ENCODE measurements at places on chromosomes 13 and 19.

GRCh38 chr13:39362652-39363381 is 240.2 kb downstream of the LHFPL6 start:
- DNase-seq: no peak

DNA sequence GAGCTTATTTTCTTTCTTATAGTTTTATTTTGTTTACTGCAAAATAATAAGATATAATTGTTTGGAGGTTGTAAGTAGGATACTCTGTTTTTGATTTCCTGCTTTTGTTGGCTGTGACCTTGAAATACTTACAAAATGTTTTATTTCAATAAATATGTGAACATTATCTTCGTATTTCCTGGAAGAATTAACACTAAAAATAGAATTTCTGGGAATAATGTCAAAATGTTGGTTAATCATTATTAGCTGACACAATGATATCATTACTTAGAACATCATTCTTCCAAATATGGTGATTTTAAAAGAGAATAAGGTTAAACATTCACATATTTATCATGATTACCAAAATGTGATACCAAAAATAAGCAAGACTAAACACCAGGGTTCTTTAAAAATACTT is 1148.6 kb upstream of the PRR20A start:
- DNase-seq: no peak

GRCh38 chr19:39969266-39969665 is 1.7 kb upstream of the PSMC4 start:
- no peak for DNase-seq

- no peak for DNase-seq
Measured at GRCh38 chr13:29439601-29440388, 155.7 kb downstream of the SLC7A1 start.

- DNase-seq: no peak
Measured at GRCh38 chr13:82729401-82729800, 1152.9 kb downstream of the SLITRK1 start.

DNA sequence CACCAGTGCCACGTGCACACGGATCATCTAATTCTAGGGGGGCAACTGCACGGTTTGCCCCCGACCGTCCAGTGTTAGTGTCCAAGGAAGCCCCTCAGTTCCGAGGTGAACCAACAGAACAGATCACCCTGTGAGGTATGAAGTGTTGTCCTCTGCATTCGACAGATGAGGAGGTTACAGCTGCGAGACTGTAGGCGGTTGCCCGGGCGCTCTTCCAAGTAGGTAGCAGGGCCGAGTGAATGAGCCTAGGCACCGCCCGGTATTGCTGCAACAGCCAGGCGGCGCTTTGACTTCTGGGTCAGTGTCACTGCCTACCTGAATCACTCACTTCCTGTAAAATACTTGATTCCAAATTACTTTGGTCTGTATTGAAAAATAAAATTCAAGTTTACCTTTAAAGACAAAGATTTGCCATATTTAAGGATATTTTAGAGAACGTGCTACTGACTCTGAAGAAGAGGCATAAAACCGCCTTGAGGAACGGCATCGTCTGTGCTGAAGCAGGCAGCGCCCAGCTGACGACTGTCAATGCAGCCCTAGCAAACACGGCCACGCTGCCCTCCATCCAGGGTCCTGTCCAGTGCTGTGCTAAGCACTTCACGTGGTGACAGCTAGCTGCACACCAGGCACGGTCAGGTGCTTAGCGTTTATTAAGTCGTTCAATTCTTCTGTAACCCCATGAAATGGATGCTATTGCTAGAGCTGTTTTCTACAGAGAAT is 19.3 kb upstream of the RASA3 start:
- DNase-seq: no peak

DNA sequence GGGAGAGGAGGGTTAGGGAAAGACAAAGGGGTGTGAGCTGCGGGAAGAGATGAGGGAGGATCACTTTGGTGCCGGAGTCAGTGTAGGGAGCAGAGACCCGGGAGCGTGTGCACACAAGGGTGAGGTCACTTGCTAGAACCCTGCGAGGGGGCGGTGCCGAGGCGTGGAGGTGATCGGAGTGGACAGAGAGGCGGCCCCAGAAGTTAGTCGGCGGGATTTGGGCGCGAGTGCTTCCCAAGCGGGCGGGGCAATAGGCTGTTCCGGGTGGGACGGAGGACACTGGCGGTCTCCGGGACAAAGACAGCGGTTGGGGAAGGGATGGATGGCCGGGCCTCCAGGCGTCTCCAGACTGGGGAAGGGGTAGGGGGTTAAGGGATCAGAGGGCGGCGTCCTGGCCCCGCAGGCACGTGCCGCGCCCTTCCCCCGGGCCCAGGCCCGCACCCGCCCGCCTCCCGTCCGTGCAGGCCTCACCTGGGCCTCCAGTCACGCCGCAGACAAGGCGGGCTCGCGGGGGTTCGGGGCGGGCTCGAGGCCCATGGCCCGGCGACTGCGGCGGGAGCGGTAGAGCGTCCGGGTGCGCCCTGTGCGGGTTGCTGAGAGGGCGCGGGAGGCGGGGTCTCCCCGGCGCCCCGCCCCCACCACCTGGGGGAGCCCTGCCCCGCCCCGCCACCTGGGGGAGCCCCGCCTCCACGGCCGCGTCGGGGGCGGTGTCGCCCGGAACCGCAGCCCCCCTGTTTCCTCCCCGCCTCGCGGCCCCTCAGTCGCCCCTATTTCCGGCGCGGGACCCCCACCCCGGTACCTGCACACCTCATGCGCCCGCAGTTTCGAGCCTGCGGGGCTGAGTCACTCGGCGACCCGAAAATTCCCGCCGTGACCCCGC is at the start of gene LPAR2:
Gene LPAR2 (minus strand): TSS at position 600 of the 880 bp plus-strand sequence. CDS start 945 bp downstream, outside the sequence.
- no peak for DNase-seq

- DNase-seq: no peak
Measured at GRCh38 chr19:508204-509150, 1.2 kb downstream of the TPGS1 start.

DNA sequence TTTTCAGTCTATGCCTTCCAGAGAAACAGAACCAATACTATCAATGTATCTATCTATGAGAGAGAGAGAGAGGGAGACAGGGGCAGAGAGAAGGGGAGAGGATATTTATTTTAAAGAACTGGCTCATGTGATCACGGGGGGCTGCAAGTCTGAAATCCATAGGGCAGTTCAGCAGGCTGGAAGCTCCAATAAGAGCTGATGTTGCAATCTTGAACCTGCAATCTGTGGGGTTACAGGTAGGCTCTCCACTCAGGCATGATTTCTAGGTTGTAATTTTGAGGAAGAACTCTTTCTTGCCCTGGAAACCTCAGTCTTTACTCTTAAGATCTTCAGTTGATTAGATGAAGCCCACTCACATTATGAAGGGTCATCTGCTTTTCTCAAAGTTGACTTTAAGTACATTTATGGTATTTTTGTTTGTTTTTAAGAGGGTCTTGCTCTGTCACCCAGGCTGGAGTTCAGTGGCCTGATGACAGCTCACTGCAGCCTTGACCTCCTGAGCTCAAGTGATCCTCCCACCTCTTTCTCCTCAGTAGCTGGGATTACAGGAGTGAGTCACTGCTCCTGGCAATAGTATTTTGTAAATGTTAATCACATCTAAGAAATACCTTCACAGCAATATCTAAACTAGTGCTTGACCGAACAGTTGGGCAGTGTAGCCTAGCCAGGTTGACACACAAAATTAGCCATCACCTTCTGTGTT is 376.4 kb downstream of the FGF9 start:
- no peak for DNase-seq

DNA sequence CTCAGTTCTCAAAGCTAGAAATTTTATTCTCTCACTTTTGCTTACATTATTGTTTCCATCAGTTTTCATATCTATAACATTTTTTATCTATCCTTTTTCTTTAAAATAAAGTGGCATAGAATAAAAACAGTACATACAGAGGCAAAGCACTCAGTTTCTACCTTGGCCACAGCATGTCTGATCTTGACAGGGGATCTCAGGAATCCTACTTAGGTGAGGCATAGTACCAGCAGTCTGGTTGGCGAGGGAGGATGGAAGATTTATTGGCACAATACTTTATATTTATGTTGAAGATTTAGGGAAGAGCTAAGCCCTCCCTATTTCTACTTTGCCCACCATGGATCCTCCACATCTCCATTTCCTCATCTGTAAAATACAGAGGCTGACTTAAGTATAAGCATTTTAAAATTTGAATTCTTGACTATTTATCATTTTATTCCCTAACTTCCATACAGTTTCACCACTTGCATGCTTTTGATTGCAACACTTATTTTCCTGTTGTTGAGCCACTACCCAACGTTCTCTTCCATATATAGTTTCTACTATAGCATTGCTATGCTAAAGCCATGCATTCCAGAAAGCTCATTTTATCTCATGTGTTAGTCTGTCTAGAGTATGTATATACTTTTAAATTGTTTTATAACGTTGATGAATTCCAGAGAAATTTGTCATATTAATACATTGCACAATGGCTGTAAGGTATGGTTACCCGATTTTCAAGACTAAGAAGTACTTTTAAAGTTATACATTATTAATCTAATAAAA is 506.7 kb downstream of the KCTD12 start:
- no peak for DNase-seq

GRCh38 chr13:112509190-112509589 is 78.8 kb downstream of the TUBGCP3 start:
- no peak for DNase-seq
